ENCODE measurements at places on chromosomes 5 and 9. TPM values are rescaled to one million over a fixed set of nuclear protein-coding genes. Genes with fewer than 3 reads are reported as not detected.

DNA sequence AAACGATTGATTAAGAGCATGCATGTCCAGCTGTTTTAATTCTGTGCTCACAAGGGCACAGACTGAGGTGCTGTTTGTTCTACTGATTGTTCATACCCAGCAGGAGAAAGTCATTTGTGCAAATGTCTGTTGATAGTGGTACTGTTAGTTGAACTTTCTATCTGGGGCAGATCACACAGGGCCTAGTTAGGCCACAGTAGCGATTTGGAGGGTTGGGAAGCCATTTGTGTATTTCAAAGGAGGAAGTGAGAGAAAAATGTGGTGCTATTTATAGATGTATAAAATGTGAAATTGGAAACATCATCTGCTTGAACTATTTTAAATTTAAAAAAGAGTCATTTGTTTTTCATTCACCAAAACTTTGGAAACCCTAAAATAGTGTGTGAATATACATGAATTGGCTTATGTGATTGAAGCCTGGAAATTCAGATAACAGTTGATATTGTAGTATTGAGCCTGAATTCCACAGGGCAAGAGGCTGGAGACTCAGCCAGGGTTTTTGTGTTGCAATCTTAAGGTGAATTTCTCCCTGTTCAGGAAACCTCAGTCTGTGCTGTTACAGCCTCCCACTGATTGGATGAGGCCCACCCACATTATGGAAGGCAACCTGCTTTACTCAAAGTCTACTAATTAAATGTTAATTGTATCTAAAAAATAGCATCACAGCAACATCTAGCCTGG lies 162.0 kb upstream of the CDKN2B start:
- H3K4me3 ChIP-seq, result no peak overlapping the region
- H3K27ac ChIP-seq, result no peak overlapping the region
- peaks cover 9% of the 10 kb centered on the region for H3K27me3 ChIP-seq
- DNase-seq, result no peak
- H3K4me1 ChIP-seq, result peaks cover 18% of the 10 kb centered on the region

Gene PCDHB2
- total RNA-seq, result not detected

DNA sequence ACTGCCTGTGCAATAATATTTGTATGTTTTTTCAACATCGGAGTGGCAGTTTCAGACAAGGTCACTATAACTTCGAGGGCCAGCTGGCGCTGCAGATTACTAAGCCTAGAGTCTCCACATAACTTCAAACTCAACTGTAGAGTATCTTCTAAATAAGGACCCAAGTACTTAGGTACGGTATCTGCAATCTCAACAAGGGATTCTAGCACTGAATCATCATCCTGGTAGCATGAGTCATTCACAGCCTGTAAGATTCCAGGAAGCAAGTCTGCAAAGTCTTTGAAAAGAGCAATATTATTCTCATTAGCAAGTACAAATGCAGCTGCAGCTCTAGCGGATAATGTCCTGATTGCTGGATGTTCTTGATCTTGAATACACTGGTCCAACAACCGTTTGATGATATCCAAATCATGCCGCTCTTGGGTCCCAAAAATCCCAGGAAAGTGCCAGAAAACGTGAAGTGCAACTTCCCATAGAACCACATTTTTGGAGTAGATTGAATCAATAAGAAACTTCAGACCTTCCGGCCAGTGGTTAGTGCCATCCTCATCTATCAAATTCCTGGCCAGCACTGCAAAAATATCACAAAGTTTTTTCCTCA lies 654 bp downstream of the RANBP6 start:
- no peak for DNase-seq
- H3K4me1 ChIP-seq, result peaks cover 52% of the 10 kb centered on the region
- H3K27me3 ChIP-seq, result no peaks in the 10 kb centered on the region
- H3K36me3 ChIP-seq, result peaks cover 50% of the 10 kb centered on the region
- peak overlapping the region; percentile 91 for H3K4me3 ChIP-seq

DNA sequence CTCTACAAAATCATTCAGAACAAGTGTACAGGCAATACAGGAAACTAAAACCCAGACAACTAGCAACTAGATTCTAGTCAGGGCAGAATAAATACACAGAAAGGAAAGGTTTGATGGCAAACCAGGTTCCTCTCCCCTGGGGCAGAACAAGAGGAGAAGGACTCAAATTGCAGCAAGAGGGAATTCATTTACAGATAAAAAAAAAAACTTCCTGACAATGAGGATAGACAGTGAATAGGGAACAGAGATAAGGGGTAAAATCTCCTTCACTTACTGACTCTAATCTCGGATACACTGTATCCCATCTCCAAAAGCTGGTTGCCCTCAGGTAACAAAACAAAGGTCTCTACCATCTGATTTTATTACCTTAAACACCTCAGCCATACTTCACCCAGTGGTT lies 244.0 kb downstream of the SEC61B start:
- peaks cover 13% of the 10 kb centered on the region for H3K27me3 ChIP-seq
- no peaks in the 10 kb centered on the region for H3K36me3 ChIP-seq
- no peak overlapping the region for H3K4me3 ChIP-seq
- H3K27ac ChIP-seq, result no peak overlapping the region

Gene IFNE
- not detected for total RNA-seq

DNA sequence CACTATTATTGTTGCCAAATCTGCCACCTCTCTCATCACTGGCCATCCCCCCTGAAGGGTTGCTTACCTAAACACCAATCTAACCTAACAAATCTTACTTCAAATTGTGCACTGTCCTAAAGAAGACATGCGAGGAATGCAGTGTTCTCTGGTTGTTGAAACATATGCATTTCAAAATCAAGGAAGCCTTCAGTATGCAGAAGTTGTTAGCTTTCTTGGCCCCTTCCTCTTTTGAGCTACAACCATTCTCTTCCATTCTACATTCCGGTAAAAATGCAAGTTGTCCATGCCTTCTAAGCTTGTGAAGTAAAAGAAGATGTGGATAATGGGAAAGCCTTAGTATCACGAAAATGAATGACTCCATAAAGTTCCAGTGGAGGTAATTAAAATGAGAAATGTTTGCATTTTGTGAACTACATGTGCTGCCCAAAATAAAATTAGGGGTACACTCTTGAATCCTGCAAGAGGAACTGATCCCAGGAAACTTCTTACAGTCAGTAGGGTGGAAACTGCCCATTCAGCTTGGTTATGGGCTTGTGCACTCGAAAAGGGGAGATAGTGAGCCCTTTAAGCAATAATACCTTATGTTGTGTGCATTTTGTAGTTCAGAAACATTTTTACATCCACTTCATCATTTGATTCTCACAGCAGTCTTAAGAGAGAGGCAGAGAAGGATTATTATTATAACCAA lies 77.6 kb upstream of the ADRB2 start:
- H3K27me3 ChIP-seq, result peaks cover 20% of the 10 kb centered on the region
- H3K4me1 ChIP-seq, result no peaks in the 10 kb centered on the region
- no peaks in the 10 kb centered on the region for H3K36me3 ChIP-seq
- DNase-seq, result no peak
- H3K4me3 ChIP-seq, result no peak overlapping the region

GRCh38 chr5:94503677-94504076 lies 114.7 kb downstream of the KIAA0825 start:
- no peak overlapping the region for H3K27ac ChIP-seq
- H3K36me3 ChIP-seq, result no peaks in the 10 kb centered on the region
- H3K4me1 ChIP-seq, result peaks cover 2% of the 10 kb centered on the region
- no peaks in the 10 kb centered on the region for H3K27me3 ChIP-seq

GRCh38 chr9:133460405-133461175 lies 812 bp downstream of the CACFD1 start:
- H3K4me1 ChIP-seq, result peaks cover 14% of the 10 kb centered on the region
- peak overlapping the region; percentile 61 for H3K4me3 ChIP-seq
- H3K36me3 ChIP-seq, result no peaks in the 10 kb centered on the region

- no peaks in the 10 kb centered on the region for H3K36me3 ChIP-seq
- H3K4me1 ChIP-seq, result no peaks in the 10 kb centered on the region
- no peak for DNase-seq
These were observed 356.1 kb downstream of the SPOCK1 start for GRCh38 chr5:137142764-137143605.

DNA sequence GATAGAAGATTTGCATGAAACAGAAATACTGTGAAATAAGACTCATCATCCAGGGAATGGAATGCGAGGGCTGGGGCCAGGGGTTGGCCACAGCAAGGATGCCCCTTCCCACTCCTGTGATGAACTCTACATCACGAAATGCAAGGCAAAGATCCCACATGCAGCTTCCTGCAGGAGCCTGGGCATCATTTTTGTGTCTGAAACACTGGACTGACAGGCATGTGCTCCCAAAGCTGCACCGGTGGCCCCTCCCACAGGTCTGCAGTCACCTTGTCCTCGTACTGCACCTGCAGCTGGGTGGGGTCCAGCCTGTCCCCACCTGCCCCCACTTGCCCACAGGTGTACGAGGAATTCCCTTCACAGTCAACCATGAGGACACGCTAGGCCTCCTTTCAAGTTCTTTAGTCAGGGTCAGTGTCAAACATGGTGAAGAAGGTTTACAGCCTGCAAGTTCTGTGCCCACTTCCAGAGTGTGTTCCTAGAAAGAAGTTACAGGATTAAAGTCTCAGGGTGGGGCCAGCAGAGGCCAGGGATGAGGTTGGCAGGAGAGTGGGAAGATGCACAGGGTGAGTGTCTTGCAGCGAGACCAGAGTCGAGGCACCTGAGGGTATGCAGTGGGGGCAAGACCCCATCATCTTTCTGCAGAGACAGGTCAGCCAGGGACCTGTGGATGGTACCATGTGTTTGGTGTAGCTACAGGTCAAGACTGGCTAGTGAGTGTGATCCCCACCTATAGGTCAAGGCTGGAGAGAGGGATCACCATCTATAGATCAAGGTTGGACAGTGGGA lies 155.0 kb upstream of the IRX2 start:
- no peaks in the 10 kb centered on the region for H3K36me3 ChIP-seq
- no peak for DNase-seq
- H3K4me3 ChIP-seq, result no peak overlapping the region
- no peak overlapping the region for H3K27ac ChIP-seq
- no peaks in the 10 kb centered on the region for H3K27me3 ChIP-seq
- H3K4me1 ChIP-seq, result no peaks in the 10 kb centered on the region

Gene KCNMB1
- total RNA-seq, result not detected

Gene UNC13B
- 0.29 TPM for total RNA-seq

Gene PCDHGA1
- not detected for total RNA-seq

Gene SHOC1
- not detected for total RNA-seq

Gene PCSK5
- total RNA-seq, result 3.5 TPM

Gene DIRAS2
- not detected for total RNA-seq

DNA sequence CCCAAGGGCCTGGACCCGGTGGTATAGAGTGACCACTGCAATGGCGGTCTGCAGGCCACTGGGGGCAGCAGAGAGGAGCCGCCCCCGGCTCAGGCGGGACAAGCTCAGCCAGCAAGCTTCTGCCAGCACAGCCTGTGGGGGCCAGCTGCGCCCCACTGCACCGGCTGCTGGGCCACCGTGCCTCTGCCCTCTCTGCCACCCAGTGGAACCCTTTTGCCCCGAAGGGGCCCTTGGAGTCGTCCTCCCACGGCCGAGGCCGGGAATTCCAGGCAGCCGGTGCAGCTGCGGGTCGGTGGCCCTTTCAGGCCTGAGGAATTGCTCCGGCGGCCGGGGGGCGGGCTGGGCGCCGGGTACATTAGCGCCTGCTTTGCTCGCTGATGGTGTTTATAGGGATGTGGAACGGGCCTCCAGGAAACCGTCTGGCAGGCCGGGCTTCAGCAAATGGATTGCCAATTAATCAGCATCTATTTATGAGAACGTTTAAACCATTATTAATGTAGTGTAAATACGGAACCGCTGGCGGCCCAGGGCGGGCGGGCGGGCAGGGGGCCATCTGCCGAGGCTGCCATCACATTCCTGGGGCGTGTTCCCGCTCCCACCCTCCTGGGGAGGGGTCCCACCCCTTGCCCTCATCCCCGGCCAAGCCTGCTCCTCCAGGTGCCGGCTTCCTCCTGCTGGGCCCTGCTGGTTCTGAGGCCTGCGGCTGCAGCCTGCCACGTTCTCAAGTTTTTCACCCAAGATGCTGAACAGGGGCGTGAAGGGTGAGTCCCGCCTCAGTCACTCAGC lies 127.4 kb downstream of the BARX1 start:
- H3K27ac ChIP-seq, result no peak overlapping the region
- peak; percentile 43 for DNase-seq
- H3K27me3 ChIP-seq, result peaks cover 28% of the 10 kb centered on the region
- no peak overlapping the region for H3K4me3 ChIP-seq

- H3K27ac ChIP-seq, result no peak overlapping the region
- no peaks in the 10 kb centered on the region for H3K36me3 ChIP-seq
- H3K27me3 ChIP-seq, result peaks cover 4% of the 10 kb centered on the region
- H3K4me3 ChIP-seq, result no peak overlapping the region
- no peak for DNase-seq
These were observed 68.8 kb downstream of the NTRK2 start for GRCh38 chr9:84738353-84738752.

Gene CDC20B
- total RNA-seq, result 0.16 TPM

DNA sequence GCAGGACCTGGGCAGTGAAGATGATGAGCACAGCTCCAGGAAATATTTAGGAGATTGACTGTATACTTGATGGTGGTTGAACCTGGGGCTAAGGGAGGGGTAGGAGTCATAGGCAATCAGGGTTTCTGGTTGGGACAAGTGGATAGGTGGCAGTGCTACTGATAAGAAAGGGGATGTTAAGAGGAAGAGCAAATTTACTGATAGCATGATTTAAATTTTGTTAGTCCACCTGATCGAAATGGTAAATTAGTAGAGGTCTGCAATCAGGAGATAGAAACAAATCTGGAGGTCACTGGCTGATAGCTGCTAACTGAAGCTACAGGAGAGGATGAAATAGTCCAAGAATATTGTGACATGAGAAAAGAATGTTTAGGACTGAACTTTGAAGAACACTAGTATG lies 5.7 kb upstream of the C5orf34 start:
- peaks cover 7% of the 10 kb centered on the region for H3K4me1 ChIP-seq
- H3K4me3 ChIP-seq, result no peak overlapping the region
- no peaks in the 10 kb centered on the region for H3K27me3 ChIP-seq
- no peak overlapping the region for H3K27ac ChIP-seq
- peaks cover 23% of the 10 kb centered on the region for H3K36me3 ChIP-seq

GRCh38 chr5:111069839-111070238 lies 1.7 kb upstream of the TSLP start:
- H3K27ac ChIP-seq, result no peak overlapping the region
- H3K4me3 ChIP-seq, result no peak overlapping the region
- H3K4me1 ChIP-seq, result peaks cover 22% of the 10 kb centered on the region
- peaks cover 83% of the 10 kb centered on the region for H3K27me3 ChIP-seq

GRCh38 chr9:27337833-27338526 lies 41.0 kb upstream of the EQTN start:
- H3K4me3 ChIP-seq, result no peak overlapping the region
- no peaks in the 10 kb centered on the region for H3K36me3 ChIP-seq
- H3K27me3 ChIP-seq, result peaks cover 4% of the 10 kb centered on the region
- H3K4me1 ChIP-seq, result peaks cover 16% of the 10 kb centered on the region
- no peak for DNase-seq

DNA sequence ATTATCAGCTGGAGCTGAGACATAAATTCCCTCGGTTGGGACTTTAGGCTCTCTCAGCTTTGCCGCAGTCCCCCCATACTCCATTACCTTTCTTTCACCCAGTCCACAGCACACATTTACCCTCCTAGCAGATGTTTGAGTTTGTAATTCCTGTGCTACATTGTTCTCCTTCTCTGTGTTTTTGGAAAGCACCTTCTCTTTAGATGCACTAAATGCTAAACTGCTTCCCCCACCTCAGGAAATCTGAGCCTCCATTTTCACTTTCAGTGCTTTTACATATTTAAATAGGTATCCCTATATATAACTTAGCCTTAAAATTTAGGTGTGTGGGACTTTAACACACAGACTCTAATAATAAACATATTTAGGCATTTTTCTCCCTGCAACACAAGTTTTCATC lies 356.9 kb downstream of the NFIB start:
- no peak overlapping the region for H3K4me3 ChIP-seq
- no peaks in the 10 kb centered on the region for H3K36me3 ChIP-seq
- no peak for DNase-seq

Data from activated CD8-positive, alpha-beta T cell treated with anti-CD3 and anti-CD28 coated beads, Interleukin-2, amount 10 ng/mL, durations not matched to agents 7 days and 5 days (primary cell).